Karpas-422 (cell line): ENCODE measurements at places on chromosomes 5 and 9. TPM values are rescaled to one million over a fixed set of nuclear protein-coding genes. Genes with fewer than 3 reads are reported as not detected.

Gene ADGRD2
- not detected in 2 replicates for total RNA-seq

DNA sequence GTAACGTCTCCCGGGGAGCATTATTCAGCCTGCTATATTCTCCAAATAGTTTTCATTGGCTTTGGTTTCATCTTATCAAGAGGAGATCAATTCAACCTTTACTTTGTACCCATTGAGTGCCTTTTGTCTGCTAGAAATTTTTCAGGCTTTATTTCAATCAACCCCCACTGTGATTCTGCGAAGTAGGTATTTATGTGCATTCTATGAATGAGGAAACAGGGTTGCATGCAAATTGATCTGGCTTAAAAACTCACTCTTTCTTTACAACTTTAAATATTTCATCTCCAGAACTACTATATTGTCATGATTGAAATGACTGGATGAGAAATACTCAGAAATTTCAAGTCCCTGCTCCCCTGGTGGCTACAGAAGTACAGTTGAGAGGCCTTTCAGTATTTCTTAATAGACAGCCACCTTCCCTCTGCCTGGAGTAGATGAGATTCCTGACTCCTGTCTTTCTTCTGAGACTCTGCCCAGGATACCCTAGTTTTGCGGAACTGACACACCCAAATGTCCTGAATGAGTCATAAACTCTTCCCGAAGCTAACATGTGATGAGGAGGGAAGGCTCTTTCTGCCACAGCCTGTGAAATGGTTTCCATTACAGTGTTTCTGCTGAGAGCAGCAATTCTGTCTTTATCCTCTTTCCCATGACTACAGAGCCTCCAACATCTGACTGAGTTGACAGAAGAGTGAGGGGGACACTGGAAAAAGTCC is 52.6 kb upstream of the TNC start:
- peak; percentile 25 for DNase-seq
- H3K4me1 ChIP-seq, result no peaks in the 10 kb centered on the region
- no peaks in the 10 kb centered on the region for H3K36me3 ChIP-seq
- H3K27ac ChIP-seq, result no peak overlapping the region
- H3K27me3 ChIP-seq, result no peaks in the 10 kb centered on the region

Gene FBXL17
- total RNA-seq, result 9.9 and 26.9 TPM in 2 replicates

DNA sequence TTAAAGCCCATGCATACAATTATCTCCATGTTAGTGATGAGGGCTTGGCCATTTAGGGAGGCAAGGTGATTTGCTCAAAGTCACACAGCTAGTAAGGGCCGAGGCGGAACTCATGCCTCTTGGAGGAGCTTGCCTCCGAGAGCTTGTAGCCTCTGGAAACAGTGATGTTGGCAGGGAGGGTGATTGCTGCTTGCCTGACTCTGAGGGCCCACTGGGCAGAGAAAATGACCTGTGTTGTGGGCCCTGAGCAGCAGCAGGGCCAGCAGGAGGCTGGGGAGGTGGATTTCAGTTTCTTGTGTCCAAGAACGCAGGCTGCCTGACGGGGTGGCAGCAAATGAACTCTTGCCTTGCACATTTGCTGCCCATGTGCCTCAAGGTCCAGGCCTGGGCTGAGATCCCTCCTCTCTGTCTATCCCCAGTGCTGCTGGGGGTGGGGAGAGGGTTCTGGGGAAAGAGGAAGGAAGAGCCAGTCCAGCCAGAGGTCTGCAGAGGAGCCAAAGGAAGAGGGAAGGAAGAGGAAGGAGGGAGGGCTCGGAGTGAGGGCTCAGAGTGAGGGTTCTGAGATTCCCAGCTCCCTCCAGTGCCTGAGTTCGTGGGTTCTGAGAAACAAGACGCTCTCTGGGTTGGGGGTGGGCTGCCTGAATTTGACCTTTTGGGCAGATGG is 16.2 kb upstream of the PTGS1 start:
- no peak overlapping the region for H3K4me3 ChIP-seq
- DNase-seq, result no peak
- H3K36me3 ChIP-seq, result no peaks in the 10 kb centered on the region
- no peak overlapping the region for H3K27ac ChIP-seq
- H3K27me3 ChIP-seq, result no peaks in the 10 kb centered on the region
- H3K4me1 ChIP-seq, result no peaks in the 10 kb centered on the region
